ENCODE measurements at places on chromosomes 1 and 21.

DNA sequence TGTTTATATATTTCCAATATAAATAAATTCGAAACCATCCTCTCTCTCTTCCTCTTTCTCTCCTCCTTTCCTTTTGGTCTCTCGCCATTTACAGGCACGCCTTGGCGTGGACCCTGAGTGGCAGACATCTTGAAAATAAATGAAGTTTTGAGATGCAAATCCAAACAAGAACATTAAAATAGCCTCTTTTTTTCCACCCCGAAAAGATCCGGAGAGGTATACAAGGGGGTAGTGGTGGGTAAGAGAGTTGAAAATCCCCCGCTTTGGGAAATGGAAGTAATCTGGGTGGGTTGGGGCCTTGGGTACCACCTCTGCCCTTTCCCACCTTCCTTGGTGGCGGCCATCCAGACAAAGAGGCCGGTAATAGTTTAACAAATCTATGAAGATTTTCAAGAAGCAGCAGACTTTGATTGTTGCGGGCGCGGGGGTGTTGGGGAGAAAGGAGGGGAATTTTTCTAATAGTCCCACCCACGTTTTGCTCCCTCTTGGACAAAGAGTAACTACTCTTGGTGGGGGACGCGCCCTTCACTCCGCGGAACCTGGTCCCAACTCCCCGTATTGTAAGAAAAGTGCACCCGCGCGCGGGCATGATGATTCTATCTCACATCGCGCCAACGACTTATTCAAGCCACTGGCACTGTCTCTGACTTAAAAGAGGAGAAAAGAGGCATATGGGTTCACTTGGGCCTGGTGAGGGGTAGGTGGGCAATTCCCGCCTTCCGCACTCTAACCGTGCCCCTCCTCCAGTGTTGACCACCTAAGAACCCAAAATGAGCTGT, 4.0 kb upstream of the FOXD3 start:
- no peak for DNase-seq

DNA sequence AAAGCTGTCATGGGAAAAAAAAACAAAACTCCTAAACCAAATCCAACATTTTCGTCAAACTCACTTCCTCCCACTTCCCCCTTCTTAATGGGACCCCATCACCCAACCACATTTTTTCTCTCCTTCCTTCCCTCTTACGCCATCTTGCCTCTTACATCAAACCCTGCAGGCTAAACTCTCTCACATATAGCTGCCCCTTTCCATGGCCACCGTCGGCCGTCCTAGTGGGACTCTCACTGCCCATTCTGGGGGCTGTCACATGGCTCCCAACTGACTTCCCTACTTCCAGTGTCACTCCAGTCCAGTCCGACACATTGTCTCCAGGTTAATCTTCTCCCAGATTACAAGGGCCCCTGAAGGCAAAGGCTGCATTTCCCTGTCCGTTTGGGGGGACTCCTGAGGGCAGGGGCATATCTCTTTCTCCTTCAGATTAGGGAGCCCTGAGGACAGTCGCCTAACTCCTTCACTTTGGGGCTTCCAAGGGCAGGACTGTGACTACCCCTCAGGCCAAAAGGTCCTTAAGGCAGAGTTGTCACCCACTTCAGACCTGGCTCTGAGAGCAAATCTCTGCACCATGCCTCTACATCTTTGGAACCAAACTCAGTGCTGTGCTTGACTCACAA, 658 bp downstream of the UBXN11 start:
- DNase-seq, result no peak

DNA sequence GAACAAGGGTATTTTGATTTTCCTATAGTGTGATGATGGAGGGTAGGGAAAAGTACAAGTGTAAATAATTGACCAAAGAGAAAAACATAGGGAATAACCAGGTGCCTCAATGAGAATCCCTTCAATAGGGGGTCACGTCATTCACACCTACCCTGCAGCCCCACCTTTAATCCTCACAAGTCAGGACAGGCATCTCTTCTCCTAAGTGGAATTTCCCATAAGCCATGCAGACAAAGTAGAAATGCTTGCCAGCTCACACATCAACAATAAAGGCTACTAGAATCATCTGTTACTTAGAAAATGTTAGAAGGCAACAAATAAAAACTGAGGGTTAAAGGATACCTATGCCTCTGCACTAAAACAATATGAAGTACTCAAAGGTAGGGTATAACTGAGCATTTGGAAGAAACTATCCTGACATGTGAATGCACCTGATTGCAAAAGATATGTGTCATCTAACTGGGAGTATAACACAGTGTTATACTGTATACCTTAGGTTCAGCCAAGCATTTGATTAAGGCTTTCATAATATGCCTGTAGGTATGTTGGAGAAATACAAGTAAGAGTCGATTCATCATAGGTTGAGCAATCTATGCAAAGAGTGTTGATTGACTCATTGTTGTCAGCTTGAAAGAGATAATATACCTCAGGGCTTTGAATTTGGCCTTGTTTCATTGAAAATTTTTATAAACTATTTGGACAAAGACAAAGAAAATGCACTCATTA, 32.4 kb upstream of the ATP1A1 start:
- DNase-seq, result no peak

DNA sequence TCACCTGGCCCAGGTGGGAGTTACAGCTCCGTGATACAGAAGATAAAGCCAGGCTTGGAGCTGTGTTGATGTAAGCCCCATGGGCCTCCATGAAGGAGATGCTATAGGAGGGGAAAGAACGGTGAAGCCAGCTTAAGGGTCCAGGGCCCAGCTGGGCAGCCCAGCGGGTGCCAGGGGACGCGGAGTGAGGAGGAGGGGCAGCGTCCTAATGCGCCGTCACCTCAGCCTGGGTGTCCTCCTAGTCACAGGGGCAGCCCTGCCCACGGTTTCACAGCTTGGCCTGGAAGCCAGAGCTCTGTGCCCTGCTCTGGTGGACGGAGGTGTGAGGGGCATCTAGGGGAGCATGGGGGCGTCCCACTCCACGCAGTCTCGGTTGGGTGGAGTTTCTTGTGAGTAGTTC, 52.7 kb upstream of the TTC34 start:
- DNase-seq, result no peak

GRCh38 chr1:195908121-195908520, 700.1 kb downstream of the KCNT2 start:
- DNase-seq, result no peak

GRCh38 chr1:25590096-25590824, 26.3 kb upstream of the MAN1C1 start:
- no peak for DNase-seq

DNA sequence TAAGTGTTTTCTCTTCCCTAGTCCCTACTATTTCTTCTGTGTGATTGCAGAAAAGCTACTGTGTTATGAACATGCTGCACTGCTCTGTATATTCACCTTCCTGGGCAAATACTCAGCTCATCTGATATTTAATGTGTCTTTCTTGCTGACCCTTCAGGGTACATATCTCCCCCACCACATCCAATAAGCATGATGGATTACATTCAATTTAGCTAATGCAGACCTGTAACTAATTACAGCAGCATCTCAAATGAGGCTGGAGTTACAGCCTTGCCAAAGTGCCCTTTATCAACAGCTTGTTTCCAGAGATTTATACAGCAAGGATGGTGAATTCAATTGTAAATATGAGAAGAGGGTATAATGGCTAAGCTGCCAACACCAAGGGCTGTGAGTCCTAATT, 144.0 kb downstream of the KCNH1 start:
- DNase-seq, result no peak

- DNase-seq, result no peak
Observed at GRCh38 chr1:154154534-154155191, at the start of gene NUP210L. NUP210L (minus strand) TSS chr1:154155073.

DNA sequence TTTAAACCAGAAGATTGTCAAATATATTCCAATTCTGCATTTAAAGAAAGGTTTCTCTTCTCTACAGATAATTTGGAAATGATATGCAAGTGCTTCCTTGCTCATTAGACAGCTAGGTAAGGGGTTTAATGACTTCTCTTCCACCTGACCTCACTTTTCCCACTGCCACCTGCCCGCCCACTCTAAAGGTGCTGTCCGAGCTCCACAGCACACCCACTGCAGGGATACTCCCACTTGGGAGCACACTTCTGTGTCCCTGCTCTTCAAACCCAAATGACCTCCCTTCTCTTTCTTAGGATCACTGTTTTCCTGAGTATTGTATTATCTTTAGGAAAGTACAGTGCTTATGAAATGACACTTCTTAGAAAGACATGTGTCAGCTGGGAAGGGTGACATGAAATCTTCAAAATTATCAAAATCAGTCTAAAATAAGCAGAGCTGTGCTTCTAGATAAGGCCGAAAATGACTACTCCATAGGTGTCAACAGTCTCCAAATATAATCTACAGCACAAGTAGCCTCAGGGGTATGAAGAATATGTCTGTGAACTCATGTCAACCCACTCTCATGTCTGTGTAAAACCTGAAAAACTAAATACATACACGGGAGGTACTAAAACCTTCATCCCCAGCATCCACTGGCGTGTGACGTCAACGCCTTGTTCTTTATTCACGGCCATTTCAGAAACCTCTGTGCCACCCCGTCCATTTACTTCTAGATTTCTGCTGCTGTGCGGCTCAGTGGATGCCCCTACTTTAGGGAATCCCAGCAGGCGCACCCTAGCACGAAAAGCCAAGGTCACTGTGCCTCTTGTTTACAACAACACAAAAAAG, 71.0 kb downstream of the SLC45A1 start:
- DNase-seq, result no peak

- peak; percentile 7 for DNase-seq
Observed at GRCh38 chr1:30618335-30618747, 105.0 kb downstream of the MATN1 start.

DNA sequence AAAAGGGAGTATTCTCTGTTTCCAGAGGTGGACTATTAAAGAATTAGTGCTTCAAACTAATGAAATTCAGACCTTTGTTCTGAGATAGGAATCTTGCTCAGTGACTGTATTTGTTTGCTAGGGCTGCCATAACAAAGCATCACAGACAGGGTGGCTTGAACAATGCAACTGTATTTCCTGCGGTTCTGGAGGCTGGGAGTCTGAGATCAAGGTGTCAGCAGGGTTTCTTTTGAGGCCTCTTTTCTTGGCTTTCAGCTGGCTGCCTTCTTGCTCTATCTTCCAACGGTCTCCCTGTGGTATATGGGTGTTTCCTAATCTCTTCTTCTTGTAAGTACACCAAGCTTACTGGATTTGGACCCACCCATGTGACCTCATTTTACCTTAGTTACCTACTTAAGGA, 264.6 kb upstream of the PROX1 start:
- no peak for DNase-seq

GRCh38 chr1:203196371-203196770, 9.9 kb upstream of the CHI3L1 start:
- DNase-seq, result no peak

DNA sequence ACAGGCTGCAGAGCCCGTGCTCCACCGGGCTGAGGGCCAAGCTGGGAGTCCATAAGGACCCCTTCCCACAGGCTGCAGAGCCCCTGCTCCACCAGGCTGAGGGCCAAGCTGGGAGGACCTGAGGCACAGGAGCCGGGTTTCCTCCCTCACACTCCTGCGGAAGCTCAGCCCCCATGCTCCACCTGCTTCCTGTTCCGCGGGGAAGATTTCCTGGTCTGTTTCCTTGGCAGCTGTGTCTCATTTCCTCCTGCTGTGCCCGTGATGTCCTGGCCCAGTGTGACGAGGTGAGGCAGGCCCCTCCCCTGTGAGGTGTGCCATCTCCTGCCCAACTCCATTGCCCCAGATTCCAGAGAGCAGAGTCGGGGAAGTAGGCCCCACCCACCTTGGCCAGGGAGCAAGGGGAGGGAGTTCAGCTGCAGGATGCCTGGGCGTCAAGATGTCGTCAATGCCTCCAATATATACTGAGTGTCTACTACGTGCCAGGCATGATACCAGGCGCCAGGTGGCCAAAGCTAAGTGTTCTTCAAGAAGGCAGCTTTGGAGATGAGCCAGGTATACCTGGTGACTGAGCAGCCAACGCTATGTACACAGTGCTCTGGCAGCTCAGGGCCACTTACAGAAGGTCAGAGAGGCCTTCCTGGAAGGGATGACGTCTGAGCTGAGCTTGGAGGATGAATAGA, 58.8 kb downstream of the NAV1 start:
- DNase-seq, result no peak

DNA sequence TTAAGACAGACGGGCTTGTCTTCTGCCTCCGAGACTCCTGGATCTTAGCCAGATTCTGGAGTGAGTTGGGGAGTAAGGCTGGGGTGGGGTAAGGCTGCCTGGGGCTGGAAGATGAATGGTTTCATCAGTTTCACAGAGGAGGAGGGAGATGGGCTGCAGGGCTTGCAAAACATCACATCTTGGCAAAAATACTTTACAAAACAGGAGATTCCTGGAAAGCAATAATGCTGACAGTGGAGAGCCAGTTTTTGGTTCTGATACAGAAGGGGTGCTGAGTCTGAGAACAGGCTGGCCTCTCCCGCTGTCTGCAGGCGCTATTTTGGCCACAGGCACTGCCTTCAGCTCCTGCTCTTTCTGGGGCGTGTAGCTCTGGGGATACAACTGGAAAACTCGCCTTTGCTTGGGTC, 83.4 kb upstream of the KCNE2 start:
- DNase-seq, result no peak

All from T-helper 2 cell treated with Interferon-gamma antibody and Interleukin-4, amounts not matched to agents 5 μg/mL and 100 μg/mL, for 36 hours (primary cell).